Activated CD4-positive, alpha-beta T cell treated with anti-CD3 and anti-CD28 coated beads, Interleukin-10, Interleukin-2, amounts not matched to agents 100 ng/mL and 50 ng/mL, durations not matched to agents 16 hours and 8 hours (primary cell): ENCODE measurements at places on chromosomes 3 and 15.

- peak; percentile 93 for DNase-seq
Observed at GRCh38 chr15:60695713-60696522, 217.0 kb upstream of the ICE2 start.

DNA sequence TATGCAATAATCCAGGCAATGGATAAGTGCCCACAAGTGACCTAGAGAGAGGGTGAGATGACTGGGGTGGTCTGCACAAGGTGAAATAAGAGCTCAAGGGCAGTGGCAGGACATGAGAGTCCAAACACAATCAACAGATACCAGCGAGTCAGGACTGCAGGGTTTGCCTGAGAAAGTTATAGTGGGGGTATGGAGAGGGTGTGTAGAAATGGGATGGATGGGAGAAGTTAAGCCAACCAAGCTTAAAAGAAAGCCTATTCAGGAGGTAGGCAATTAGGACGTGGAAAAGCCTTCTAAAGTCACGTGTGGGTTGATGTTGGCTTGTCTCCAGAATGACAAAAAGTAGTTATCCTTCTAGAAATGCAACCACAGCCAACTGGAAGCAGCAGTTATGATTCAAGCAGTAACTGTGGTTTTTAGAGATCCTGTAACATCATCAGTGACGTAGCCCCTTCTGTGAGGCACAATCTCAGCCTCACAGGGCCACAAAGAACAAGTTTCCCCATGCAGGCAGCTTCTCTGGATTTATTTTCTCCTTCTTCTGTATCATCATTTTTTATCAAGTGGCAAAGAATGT lies 56.1 kb downstream of the FAM174B start:
- peak; percentile 25 for DNase-seq

DNA sequence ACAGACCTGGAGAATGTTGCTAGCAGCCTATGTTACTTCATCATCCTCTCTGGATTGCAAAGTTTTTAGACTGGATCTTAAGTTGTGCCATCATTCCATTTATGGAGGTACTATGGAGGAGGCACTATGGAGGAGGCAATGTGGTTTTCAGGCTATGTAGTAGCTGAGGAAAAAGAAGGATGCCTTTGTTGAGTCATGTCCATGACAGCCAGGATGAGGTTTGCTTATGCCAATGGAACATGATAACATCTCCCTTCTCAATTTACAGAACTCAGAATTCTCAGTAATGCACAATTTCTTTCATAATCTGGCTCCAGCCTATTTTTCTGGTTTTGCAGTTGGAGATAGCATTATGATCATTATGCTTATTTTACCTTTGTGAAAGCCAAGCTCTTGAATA lies 65.9 kb upstream of the TMEM108 start:
- no peak for DNase-seq

GRCh38 chr3:122077293-122078234 lies 22.4 kb downstream of the CD86 start:
- DNase-seq: peak; percentile 81

DNA sequence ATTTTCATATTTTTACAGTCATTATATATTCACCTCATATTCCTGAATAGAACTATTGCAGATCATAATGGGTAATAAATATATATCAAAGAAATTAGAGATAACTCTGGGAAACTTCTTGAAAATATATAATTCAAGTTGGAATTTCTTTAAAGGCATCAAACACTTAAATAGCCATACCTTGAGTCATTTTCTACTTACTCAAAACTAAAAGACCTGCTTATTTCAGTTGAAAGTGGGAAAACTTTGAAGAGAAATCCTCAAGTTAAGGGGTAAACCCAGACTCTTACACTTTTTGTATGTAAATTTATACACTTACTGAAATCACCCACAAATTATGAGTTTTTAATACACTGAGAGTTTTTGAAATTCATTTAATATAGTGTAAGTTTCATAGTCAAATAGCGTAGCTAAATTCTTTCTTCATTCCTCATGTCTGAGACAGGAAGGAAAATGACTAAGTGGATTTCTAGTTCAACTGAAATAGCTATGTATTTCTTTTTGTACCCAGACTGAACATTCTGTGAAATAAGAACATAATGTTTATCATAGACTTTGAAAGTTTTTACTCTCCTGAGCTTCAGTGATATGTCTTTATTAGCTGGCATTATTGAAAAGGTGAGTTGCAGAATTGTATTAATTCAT lies 4.6 kb upstream of the ALCAM start:
- DNase-seq: no peak

GRCh38 chr3:47849186-47849698 lies 46.3 kb downstream of the DHX30 start:
- DNase-seq: no peak

- no peak for DNase-seq
Observed at GRCh38 chr3:87361956-87362355, 85.6 kb upstream of the POU1F1 start.

- DNase-seq: no peak
Observed at GRCh38 chr3:146881966-146882760, 277.0 kb upstream of the PLSCR5 start.

GRCh38 chr3:196180346-196180745 lies 30.9 kb downstream of the ZDHHC19 start:
- DNase-seq: no peak

DNA sequence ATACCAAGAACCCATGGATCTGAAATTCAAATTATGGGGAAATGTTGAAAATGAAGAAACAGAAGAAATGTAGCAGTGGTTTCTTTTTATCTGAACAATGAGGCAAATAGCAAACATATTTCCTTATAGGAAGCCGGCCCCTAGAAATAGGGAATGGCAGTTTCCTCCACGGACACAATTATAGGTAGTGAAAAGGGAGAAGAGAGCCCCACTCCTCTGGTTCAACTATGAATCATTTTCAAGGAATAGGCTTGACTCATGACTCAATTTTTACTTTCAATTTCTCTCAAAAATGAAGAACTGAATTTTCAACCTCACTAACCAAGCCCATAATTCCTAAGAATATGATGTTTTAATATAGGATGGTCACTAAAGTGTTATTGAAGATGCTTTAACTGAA lies 243.1 kb downstream of the MECOM start:
- DNase-seq: peak; percentile 0

DNA sequence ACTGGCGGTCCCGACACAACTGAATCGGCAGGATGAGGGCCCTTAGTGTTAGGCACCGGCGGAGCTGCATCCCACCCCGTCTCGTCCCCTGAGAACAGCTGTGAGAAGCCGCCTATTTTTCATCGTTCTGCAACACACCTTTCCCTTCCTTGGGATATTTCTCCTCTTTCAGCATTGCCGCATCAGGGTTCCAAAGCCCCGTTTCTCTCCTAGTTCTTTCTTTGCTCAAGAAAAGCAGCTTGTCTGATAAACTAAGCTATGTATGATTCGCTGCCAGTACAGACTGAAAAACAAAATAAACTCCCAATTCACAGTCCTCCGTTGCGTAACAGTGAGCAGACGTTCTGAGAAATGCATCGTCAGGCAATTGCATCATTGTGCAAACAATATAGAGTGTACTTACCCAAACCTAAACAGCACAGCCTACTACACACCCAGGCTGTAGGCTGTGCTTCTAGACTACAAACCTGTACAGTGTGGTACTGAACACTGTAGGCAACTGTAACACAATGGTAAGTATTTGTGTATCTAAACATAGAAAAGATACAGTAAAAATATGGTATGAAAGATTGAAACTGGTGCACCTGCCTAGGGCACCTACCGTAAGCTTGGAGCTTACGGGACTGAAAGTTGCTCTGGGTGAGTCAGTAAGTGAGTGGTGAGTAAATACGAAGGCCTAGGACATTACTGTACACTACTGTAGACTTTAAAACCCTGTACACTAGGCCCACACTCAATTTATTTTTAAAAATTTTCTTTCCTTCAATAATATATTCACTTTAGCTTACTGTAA lies 8.9 kb upstream of the ADAMTS17 start:
- peak; percentile 25 for DNase-seq

DNA sequence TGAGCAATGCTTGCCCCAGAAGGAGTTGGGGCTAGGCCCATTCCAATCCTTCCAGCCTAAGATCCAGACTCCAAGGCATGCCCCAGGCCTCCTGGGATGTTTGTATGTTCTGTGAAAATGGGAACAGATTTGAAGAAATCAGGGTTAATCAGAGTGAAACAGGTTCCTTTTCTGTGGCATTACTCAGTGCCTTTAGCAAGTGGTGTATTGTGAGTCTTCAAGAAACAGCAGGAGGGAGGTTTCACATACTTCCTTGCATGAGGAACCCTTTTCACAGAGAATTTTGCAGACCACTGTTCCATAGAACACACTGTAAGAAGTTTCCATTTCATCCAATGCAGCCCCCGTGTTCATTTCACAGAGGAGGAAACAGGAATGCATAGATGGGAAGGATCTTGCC lies 8.4 kb upstream of the CDC25A start:
- DNase-seq: no peak

DNA sequence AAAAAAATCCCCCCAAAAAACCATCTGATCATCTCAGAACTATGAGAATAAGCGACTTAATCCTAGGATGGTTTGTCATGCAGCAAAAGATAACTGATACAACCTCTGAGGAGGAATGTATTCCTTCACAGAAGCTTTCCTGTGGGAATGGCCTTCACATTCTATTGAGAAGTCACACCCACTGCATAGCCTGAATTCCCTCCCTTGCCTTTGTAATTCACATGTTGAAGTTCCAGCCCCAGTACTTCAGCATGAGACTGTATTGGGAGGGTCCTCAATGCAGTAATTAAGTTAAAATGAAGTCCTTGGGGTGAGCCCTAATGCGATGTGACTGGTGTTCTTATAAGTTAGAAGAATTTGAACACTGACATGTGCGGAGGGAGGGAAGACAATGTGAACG lies 395.2 kb downstream of the TUSC7 start:
- DNase-seq: no peak

- DNase-seq: peak; percentile 79
Observed at GRCh38 chr15:73996939-73997338, 2.4 kb downstream of the PML start.
